Activated CD8-positive, alpha-beta memory T cell treated with anti-CD3 and anti-CD28 coated beads, Interleukin-2, amount 50 U/mL, for 4 hours (primary cell): ENCODE measurements at places on chromosomes 3 and 15.

DNA sequence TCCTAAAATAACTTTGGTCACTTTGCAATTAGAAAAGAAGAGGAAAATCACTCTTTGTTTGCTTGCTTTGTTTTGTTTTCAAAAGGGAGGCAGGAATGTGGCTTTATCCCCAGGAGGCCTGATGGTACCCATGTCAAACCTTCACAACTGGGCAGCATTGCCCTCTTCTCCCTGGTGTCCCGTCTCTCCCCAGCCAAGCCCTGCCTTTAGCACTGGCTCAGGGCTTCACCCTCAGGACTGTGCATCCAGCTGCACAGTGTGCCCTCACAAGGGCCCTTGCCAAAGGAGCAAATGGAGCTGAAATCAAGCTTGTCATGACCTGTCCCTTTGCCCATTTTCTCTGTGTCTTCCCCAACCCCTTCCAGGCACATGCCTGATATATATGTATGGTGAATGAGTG, 29.1 kb upstream of the ATP13A5 start:
- no peak for DNase-seq

DNA sequence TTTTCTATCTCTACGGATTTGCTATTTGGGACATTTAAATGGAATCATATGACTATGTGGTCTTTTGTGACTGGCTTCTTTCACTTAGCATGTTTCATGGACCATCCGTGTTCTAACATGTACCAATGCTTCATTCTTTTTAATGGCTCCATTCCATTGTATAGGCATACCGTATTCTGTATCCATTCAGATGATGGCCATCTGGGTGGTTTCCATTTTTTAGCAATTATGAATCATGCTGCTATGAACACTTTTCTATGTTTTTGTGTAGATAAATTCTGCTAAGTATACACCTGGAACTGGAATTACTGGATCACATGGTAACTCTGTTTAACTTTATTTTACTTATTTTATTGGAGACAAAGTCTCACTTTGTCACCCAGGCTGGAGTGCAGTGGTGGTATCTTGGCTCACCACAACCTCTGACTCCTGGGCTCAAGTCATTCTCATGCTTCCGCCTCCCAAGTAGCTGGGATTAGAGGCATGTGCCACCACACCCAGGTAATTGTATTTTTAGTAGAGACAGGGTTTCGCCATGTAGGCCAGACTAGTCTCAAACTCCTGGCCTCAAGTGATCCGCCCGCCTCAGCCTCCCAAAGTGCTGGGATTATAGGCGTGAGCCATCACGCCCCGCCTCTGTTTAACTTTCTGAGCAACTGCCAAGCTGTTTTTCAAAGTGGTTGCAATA, 13.4 kb downstream of the UBP1 start:
- no peak for DNase-seq

GRCh38 chr15:81776976-81777375, 268.8 kb downstream of the MEX3B start:
- DNase-seq, result no peak

- DNase-seq, result no peak
Observed at GRCh38 chr3:12190832-12191231, 32.1 kb upstream of the TIMP4 start.

DNA sequence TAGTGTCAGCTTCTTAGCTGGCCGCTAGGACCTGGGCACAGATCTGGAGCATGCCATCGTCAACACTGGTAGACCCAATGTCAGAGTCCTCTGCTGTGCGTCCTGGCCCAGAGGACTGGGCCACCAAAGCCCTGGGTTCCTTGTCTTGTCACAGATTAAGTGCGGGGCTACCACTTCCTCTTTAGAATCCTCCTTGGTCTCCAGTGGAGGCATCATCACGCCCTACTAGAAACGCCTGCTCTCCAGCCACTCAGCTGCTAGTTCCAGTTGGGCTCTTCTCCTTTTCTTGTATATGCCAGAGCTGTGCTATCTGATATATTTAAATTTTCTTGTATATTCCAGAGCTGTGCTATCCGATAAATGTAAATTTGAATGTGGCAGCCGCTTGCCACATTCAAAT, 11.2 kb downstream of the PPCDC start:
- DNase-seq, result no peak

DNA sequence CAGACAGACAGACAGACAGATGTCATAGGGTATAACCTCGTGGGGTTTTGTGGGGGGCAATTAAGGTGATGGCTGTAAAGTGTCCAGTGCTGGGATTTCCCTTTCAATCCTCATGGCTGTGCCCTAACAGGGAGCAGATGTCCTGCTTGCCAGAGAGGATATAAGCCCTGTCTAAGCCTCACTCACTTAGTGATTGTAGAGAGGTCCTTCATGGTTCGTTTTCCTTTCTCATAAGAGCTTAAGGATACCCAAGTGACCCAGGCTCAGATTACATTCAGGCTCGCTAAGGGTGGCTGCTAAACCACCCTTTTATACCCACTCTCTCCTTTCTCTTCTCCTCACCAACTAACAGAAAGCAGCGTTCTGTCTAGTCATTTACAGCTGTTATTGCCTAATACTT, 19.2 kb downstream of the LYSMD2 start:
- DNase-seq, result no peak

GRCh38 chr3:89372456-89372855, 265.0 kb downstream of the EPHA3 start:
- no peak for DNase-seq

DNA sequence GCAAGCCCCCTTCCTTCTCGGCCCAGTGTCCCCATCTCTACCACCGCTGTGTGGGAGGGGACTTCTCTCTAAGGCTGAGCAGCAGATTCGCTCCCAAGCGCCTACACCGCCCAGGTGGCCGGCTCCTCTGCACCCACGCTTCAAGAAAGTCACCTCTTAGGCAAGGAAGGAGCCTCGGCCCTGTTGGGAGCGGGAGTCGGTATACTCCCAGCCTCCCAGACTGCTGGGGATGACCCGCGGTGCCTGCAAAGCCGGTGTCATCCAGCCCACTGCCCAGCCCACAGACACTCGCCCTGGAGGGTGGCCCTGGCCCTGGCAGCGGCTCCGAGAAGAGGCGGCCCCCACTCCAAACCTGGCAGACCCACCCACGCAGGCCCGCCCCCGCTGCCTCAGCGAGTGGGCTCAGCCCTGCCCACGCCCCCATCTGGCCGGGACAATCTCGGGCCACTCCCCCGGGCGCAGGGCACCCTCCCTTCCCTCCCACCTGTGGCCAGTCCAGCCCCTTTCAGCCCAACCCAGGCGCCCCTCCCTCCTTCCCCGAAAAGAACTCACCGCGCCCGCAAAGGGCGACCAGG, 396 bp downstream of the CHRNB4 start:
- peak; percentile 23 for DNase-seq

DNA sequence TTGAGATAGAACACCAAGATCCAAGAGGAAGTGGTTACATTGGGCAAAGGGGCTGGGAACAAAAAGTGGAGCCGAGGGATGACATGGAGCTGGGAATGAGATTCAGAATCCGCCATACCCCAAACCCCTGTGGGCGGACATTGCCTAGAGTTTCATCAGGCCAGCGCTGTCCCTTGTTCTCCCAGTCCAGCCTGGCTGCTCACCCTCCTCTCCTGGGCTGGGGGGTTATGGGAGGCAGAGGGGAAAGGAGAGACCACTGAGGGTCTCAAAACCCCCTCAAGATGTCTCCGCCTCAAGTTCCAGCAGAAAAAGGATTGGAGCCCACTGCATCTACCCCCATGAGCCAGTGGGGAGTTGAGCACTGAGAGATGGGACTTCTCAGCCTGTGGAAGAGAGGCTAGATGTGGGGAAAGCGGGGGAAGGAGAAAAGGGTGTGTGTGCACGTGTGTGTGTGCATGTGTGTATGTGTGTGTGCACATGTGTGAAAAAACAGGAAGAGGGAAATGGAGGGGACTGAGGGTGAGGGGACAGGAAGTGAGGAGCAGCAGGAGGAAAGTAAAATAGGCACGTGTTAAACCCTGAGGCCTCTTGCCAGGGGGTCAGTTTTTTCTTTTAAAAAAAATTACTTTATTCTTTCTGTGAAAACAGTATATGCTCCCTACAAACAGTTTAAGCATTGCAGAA, 14.3 kb downstream of the GRM2 start:
- DNase-seq, result no peak

GRCh38 chr15:40282869-40283614, at the start of gene ANKRD63:
Gene ANKRD63, minus strand, starts transcription at chr15:40283064. Its CDS starts 478 bp downstream, at chr15:40282586.
- DNase-seq, result peak; percentile 46
